ENCODE measurements at places on chromosomes 3 and 15.

DNA sequence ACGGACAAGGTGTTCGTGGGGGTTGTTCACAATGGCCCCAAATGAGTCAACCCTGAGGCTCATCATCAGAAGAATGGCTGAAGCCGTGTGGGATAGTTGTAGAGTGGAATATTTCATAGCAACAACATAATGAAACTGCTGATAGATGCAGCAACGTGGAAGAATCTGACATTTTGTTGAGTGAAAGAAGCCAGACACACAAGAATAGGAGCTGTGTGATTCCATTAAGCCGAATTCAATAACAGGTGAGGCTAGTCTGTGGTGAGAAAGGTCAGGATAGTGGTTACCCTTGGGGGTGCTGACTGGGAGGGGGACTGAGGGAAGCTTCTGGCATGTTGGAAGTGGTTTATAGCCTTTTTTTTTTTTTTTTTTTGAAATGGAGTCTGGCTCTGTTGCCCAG, 144.0 kb downstream of the SMAD6 start:
- DNase-seq: no peak

DNA sequence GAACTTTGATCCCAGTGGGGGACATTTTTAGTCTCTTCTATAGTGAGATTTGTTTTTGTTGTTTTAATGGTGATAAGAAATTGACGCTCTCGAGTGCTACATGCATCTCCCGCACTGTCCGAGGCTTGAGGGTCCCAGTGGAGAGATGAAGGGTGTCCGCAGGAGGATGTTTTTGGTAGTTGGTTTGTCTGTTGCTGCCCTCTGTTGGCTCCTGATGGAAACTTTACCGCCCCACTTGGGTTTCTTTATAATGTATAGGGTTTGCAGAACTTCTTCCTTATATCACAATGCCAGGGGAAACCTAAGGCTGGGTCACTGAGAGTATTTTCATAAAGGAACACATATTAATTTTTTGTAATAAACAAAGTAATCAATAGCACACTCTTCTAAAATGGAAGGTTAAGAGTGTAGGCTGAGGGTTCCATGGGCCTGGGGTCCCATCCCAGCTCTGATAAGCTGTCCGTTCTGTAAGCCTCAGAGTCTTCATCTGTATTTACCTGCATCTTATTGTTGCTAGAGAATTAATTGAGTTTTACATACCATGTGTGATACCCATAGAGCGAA, 185.3 kb upstream of the FEZF2 start:
- DNase-seq: peak; percentile 10

DNA sequence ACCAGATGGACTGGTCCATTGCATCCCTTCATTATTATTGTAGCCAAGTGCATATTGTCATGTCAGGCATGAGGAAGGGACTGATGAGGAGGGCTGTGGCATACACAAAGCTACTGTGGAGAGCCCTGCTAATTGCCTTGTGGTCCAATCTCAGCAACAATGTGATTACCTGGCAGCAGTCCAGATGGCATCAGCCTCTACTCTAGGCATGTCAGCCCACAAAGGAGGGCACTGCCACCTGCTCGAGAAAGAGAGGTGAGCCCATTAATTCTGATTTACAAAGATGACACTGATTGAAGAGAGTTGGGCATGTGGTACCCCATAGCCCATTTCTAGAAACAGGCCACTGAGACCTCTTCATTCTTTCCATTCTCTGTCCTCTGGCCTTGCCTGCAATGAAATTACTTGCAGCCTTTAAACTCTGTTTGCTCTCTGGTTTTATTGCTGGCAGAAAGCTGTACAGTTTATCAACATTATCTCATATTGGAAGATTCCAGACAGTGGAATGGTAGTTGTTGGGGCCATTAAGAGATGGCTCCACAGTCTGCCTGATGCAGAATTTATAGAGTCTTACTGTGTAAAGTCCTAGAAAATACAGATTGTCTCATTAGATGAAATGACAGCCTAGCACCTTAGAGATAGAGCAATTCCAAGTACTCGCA, 307.7 kb downstream of the ARPP21 start:
- no peak for DNase-seq

GRCh38 chr3:61927332-61927731, 366.0 kb downstream of the PTPRG start:
- no peak for DNase-seq

GRCh38 chr3:130661140-130661891, 85.3 kb downstream of the PIK3R4 start:
- no peak for DNase-seq

GRCh38 chr3:130565224-130565623, 48.2 kb downstream of the COL6A6 start:
- DNase-seq: no peak

DNA sequence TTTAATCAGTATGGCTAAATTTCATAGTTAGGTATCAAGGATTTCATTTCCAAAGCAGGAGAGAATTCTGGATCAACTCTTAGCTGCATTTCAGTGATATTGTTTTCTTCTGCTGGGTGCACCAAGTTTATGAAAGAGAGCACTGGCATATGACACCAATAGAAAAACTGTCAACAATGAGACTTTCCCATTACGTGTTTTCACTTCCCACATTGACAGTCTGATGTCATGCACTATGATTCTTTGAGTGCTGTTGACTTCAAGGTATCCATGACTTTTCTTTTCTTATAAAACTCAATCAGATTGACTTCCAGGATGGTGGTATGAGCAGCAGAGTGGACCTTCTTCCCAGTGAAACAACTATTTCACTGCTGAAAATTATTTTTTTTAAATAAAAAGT, 476.1 kb downstream of the EDEM1 start:
- no peak for DNase-seq

DNA sequence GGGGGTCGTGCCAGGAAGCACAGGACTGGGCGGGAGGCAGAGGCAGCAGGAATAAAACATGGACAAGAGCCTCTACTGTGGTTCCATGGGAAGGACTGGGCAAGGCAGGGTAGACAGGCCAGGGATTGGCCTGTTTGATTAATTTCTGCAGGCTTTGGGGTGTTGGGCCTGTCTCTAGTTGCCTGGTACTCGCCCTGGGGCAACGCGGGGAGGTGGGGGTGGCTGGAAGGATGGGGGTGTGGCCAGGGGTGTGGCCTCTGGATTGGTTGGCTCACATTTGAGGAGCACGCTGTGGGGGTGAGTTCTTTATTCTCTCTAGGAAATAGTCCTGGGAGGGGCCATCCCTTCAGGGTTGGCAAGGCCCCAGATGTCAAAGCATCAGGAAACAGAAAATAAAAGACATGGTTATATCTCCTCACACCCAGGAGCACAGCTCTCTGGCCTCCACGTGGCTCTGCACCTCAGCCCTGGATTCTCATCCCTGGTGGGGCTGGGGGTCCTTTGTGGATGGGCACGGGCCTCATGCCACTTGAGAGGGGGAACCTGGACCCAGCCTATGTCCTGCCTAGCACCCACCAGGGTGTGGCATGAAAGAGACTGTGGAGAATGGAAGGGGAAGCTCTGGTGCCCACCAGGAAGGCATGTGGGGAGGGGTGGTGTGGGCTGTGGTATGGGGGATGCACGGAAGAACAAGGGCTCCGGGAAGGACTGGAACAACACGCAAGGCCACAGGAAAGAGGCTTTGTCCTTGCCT, 223.0 kb upstream of the LYSMD4 start:
- DNase-seq: no peak

DNA sequence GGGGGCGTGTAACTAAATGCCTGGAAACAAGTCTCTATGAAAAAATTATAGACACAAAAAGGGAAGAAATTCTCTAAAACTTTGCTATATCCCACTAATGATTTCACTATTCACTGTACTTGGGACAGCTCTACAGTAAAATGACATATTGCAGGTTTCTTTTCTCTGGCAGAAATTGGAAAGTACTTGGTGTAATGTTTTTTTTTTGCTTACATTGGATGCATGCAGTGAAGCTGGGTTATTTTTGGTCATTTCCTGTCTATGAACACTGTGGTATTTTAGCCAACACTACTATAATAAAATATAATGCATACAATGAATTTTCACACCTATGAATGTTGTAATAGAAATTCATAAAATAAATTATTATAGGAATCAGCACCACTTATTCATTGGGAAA, 109.7 kb downstream of the LRRC49 start:
- DNase-seq: no peak

DNA sequence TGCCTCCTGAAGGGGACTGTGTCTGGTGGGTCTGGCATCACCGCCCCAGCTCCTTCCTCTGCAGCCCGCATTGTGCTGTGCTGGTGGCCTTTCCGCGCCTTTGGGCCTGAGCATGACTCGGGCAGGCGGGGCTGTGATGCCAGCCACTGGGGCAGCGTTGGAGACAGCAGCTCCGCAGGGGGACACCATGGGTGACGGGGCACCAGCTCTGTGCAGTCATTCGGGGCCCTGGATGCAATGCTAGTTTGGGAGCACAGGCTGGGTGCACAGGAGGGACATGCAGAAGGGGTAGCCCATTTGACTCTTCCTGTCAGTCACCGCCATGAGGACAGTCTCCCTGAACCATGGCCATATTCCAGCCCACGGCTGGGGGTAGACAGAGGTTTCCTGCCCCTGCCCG, 83.8 kb upstream of the SNRPA1 start:
- DNase-seq: no peak

DNA sequence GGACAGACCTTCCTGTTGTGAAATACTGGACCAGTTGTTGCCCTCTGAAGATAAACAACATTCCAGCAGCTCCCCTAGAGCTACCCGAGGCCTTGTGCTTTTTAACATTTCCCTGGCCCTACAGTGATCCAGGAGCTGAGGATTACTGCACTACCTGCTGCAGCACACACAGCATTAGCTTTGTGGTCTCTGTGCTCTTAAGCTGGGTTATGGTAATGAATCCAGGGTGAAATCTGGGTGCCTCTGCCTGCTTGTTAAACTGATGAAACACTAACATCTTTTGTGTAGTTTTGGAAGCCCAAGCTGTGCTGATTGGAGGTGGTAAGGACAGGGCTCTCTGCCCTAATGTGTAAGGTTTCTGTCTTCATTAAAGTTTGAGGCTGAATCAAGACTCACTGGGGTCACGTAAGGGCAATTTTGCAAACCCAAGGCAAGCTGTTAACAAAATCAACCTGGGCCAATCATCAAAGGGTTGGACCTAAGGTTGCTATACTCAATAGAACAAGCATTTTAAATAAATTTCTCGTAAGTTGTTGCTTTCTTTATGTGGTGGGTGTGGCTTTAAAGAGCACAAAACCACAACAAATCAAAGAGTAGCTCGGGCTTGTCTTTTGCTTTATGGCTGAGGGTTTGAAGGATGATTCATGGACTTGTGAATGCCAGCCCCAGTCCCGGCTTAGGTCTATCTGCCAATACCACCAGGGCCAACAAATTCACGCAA, 183.9 kb downstream of the TPRG1 start:
- DNase-seq: peak; percentile 54

GRCh38 chr3:23712656-23713559, 92.8 kb upstream of the UBE2E1 start:
- no peak for DNase-seq

GRCh38 chr3:195809796-195810454, 1.8 kb downstream of the MUC4 start:
- DNase-seq: no peak

DNA sequence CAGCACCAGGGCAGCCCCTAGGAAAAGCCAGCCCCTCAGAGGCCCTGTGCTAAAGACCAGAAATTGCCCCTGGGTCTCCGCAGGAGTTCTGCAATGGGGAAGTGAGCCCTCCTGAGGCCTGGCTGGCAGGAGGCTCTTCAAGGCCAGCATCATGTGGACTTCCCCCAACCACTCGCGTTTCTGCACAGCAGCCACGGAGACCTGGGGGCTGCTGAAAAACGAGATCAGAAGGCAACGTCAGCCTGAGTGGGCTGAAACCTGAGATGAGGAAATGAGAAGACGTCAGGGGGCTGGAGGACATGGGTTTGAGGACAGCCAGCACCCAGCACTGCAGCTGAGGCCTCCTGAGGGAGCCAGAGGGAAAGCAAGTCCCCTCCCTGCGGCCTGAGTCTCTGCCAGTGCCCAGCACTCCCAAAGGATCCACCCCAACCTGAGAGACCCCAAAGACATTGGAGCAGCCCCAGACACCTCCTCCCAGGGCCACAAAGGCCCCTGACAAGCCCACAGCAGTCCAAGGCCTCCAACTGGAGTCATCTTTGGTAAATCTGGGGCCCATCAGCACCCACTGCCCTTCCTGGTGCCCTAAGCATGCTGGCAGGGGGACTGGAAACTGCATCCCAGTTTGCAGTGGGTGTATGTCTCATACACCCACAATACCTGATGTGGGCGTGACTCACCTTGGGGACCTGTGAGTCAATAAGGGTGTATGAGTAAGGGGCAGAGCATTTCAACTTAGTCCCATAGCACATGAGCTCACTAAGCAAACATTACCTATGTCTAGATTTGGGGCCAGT, 29.2 kb upstream of the CYP11A1 start:
- DNase-seq: peak; percentile 83

DNA sequence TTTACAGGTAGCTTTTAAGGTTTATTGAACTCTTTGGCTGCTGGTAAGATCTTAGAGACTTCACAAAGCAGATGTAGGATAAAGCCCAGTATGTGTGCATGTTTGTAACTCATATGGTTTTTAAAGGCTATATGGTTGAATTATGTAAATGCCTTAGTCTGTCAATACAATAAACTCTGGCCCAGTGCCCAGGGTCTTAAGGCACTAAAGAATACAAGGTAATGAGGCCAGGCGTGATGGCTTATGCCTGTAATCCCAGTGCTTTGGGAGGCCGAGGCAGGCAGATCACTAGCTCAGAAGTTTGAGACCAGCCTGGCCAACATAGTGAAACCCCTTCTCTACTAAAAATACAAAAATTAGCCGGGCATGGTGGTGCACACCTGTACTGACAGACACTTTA, 170.3 kb upstream of the CGNL1 start:
- DNase-seq: no peak

- DNase-seq: no peak
Measured at GRCh38 chr3:145678401-145678800, 482.6 kb downstream of the PLOD2 start.

DNA sequence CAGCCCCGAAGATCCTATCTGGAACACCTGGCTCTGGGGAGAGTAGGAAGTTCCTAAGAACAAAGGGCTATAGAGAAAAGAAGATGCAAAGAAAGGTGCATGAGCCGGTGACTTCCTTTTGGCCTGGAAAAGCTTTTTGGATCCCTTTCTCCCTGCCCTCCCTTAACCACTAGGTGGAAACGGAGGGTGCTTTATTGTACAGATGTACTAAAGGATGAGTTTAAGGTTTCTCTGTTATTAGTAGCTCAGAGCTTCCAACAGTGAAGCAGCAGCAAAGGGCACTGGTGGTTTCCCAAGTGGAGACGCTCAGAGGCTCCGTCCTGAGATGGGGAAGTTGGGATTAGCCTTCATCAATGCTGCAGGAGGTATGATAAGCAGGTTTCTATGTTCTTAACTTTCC, 5.9 kb upstream of the ADGRG7 start:
- no peak for DNase-seq

DNA sequence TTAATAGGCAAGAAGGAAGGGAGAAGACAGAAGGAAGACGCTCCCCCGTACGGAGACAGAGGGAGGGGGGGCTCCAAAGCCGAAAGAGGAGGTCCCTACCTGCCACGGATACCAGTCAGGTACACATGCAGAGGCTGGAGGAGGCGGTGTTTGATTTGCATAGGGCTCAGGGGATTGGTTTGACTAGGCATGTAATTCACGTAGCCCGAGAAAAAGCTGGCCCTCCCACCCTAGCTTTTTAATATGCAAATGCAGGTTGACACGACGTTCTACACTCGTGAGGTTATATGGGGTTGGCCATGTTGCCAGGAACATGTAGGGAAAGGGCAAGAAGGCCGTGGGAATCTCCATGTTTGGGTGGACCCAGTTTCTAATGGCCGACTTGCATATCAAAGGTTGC, 29.8 kb downstream of the ZNF592 start:
- DNase-seq: no peak
